ENCODE measurements at places on chromosomes 12 and 14. TPM values are rescaled to one million over a fixed set of nuclear protein-coding genes. Genes with fewer than 3 reads are reported as not detected.
A peak's percentile ranks its signal among the peaks of the same experiment; 100 is the strongest.

GRCh38 chr12:12612358-12612757, 682 bp downstream of the CREBL2 start:
- no peak for DNase-seq

DNA sequence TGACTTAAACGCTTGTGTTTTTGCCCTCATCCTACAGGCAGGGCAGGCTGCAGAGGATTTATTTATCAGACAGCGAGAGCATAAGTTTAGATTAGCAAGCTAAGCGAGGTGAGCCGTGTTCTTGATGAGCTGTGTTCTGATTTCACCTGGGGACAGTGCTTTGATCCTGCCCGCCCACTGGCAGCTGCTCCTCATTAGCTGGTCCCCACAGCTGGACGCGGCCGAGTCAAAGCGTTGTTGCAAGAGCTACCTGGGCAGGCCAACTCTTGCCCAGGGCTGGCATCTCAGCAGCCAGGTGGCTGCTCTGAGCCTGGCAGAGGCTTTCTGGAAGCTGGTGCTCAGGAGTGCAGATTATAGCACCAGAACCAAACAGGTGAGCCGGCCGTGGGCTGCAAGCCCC, 46.8 kb upstream of the BEGAIN start:
- DNase-seq = no peak

- peak; percentile 72 for DNase-seq
Observed at GRCh38 chr12:26122681-26123481, 2.0 kb downstream of the BHLHE41 start.

- DNase-seq = no peak
Observed at GRCh38 chr14:96710060-96710666, 87.0 kb upstream of the VRK1 start.

DNA sequence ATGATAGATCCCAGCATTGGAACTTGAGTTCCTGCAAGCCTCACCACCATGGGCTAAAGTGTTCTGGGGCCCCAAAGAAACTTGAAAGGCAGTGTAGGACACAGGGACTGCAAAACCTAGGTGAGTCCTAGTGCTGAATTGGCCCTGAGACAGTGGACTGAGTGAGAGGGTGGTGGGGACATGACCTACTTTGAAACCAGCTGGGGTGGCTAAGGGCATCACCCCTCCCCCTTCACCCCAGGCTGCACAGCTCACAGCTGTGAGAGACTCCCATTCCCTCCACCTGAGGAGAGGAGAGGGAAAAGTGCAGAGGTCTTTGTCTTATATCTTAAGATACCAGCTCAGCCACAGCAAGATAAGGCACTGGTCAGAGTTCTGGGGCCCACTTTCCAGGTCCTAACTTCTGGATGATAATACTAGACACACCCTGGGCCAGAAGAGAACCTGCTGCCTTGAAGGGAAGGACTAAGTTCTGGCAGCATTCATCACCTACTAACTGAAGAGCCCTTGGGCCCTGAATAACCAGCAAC, 62.5 kb downstream of the MAPKAPK5 start:
- no peak for DNase-seq

The GNB3 gene
- total RNA-seq = 3.3 TPM

DNA sequence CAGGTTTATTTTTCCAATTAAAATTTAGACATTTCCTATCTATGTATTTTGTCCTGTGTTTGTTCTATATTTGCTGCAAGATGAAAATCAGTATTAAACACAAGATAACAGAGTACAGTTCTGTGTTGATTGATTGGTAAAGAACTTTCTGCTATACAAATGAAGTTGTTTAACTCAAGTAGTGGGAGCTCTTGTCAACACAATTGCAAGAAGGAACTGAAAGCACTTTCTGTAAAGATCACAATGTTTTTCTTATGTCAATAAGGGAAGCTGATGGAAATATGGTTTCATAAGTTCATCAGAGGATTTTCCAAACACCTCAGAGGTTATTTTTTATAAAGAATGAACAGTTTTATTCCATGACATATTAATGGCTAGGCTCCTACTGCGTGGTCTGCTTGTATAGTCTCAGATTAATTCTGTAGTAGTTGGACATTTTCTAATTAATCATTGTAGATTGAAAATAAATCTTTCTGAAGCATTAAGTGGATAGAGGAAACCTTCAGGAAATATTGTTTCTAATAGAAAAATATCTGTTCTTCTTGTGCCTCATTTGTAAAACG, 379.5 kb downstream of the LRFN5 start:
- DNase-seq = no peak

The SLC25A21 gene
- total RNA-seq = 1.6 TPM

The FITM1 gene
- total RNA-seq = 0.81 TPM

The CINP gene
- 25.4 TPM for total RNA-seq

DNA sequence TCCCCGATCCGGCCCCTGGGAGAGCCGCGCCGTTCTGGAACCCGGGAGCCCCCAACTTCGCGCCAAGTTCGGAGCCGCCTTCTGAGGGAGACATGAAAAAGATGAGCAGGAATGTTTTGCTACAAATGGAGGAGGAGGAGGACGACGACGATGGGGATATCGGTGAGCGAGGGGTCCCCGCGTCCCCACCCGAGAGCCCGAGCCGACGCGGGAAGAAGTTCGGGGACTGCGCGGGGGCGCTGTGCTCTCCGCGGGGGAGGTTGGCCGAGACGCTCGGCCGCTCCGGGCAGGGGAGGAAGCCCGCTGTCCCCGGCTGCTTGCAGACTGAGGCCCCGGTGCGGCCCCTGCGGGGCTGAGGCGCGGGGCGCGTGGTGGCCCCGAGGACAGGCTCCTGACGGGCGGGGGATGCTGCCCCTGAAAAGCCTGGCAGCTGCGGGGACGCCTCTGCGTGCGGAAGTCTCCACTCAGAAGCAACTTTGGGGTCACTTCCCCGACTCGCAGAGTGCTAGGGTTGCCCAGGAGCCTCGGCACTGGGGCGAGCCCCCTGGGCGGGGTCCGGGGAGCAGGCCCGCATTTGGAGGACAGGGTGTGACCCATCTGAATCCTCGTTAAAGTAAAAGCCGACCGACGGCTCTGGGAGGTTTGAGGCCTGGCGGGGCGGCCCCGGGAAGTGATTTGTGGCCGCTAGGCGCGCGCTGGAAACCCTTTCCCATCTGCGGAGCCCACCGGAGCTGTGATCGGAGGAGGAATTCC, 511 bp downstream of the ANO6 start:
- DNase-seq = peak; percentile 39

- DNase-seq = no peak
Observed at GRCh38 chr12:30829876-30830275, 75.1 kb upstream of the CAPRIN2 start.

- DNase-seq = no peak
Observed at GRCh38 chr14:69528143-69528542, 43.6 kb downstream of the PLEKHD1 start.

The GARIN6 gene
- not detected for total RNA-seq

GRCh38 chr12:28086521-28087155, 103.6 kb upstream of the CCDC91 start:
- no peak for DNase-seq

DNA sequence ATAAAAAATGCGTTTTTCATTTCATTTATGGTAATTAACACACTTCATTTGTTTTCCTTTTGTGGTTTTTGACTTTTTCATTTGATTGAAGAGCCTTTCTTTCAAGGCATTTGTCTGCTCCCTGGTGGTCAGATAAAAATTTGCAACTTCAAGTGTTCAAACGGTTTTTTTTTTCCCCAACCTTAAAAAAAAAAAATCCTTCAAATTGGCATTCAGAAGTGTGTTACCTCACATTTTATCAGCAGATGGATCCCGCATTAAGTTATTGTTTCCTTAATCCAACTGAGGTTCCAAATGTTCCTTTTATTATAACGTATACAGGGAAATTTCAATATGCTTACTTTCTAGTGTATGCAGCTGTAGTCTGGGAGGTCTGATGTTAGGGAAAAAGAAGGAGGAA, 47.2 kb downstream of the MYF5 start:
- DNase-seq = no peak

GRCh38 chr12:41211448-41211847, 23.3 kb downstream of the PDZRN4 start:
- no peak for DNase-seq

DNA sequence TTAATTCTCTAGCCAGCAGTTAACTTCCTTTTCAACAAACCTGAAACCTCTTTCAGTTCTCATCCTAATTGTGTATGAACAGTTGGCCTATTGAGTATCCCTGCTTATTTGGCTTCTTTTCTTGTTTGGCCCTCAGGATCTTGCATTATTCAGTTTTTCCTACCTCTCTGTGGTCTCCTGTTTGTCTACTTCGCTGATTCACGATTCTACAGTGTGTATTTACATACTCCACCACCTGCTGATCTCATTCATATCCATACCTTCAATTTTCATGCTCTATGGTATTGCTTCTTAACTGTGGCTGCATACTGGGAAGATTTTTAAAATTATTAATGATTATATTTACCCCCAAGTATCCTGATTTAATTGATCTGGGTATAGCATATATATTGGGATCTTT, 56.4 kb downstream of the RASSF9 start:
- no peak for DNase-seq

- no peak for DNase-seq
Observed at GRCh38 chr12:119915894-119916510, 38.9 kb upstream of the CIT start.
